Effector memory CD8-positive, alpha-beta T cell (primary cell): ENCODE measurements at places on chromosomes 2 and 18.

GRCh38 chr2:23286758-23287704, 97.9 kb upstream of the KLHL29 start:
- no peak for DNase-seq

GRCh38 chr2:159637240-159637639, 20.9 kb upstream of the BAZ2B start:
- DNase-seq = no peak

DNA sequence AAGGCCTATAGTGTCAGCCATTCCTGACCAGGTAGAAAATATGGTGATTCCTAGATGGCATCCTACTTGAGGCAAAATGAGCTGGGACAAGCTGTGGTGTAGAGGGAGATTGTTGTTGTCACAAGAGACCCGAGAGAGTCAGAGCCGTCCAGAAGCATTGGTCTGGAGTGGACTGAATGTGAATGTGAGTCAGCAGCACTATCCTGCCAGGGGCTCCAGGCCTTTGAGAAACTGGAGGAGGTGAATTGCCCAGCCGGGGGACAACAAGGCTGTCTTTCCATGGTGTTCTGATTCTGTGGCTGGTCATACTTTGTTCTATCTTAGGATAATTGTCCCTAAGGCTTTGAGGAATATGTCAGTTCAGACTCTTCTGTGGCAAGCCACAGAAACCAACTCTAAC, 29.4 kb upstream of the EIF2AK3 start:
- DNase-seq = no peak

GRCh38 chr2:174059884-174060244, 94.7 kb upstream of the SP3 start:
- DNase-seq = no peak

DNA sequence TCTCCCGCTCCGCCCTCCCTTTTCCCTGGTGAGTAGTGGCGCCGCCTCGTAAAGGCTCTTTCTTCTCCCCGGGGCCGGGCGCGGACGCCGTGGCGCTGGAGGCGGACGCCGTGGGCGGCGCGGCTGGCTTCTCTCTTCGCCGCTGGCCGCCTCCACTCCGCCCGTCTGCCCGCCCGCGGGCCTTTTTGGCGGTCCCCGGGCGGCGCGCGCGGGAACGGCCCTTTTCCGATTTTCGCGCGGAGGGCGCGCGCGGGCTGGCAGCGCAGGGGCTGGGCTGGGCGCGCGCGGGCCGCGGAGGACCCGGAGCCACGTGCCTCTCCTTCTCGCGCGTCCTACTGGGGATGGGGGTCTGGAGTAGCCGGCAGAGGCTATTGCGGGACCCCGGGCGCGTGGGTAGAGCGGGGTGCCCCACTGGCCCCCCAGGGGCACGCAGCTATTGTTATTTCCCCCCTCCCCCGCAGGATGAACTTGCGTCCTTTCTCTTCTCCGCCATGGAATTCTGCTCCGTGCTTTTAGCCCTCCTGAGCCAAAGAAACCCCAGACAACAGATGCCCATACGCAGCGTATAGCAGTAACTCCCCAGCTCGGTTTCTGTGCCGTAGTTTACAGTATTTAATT, 472 bp downstream of the SLC20A1 start:
- DNase-seq = no peak

DNA sequence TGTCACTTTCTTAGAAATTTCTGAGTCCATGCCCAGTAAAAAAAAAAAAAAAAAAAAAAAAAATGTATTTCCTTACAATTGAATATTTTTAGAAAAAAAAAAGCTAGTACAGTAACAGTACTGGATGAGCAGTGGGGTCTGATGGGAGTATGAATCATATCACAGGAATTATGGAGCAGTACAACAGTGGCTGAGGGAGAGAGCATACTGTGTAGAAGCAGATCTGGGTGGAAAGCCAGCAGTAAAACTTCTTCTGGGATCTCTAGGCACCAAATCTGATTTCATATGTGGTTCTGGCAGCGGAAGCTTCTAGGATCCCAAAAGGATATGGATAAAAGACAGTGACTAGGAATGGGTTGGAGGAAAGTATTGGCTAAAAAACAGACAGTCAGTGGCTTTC, 414.9 kb upstream of the FSHR start:
- no peak for DNase-seq

- DNase-seq = no peak
These were observed 27.3 kb downstream of the PDIA6 start for GRCh38 chr2:10785260-10785659.

- DNase-seq = no peak
These were observed 89.6 kb downstream of the GCA start for GRCh38 chr2:162433491-162433890.

DNA sequence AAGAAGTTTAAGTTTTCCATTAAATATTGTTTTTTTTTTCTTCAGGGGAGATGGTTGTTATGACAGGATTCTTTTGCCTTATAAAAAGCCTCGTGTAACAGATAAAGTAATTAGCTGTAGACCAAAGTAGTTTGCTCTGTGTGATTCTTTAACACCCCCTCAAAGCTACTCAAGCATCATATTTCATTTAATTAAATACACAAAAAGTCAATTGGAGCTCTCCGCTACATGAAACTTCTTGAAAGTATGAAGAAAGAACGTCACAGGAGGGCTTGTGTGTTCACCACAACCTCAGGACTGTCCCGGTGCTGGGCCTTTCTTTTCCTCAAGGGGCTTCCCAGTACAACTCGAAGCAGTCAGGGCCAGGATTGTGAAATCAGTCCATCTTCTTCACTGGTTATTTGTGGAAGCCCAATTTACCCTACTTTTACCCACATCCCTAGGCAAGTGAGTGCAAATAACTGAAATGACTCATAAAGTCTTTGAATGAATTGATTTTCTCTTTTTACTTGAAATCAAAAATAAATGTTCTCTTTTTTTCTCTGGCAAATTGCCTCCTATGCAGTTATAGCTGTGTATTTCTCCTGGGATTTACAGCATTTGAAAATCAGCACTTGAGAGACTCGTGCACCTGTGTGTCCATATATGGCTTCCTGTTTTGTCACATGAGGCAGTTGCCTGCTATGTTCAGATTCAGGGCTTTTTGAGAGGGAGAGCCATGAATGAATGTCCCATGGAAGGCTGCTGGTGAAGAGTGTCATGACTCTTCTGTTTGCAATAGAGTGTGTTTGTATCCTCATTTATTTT, 48.6 kb downstream of the LINC00305 start:
- no peak for DNase-seq

- no peak for DNase-seq
These were observed 413.8 kb downstream of the FBXO15 start for GRCh38 chr18:73733806-73734314.

GRCh38 chr2:181169503-181169902, 189.1 kb downstream of the UBE2E3 start:
- no peak for DNase-seq

DNA sequence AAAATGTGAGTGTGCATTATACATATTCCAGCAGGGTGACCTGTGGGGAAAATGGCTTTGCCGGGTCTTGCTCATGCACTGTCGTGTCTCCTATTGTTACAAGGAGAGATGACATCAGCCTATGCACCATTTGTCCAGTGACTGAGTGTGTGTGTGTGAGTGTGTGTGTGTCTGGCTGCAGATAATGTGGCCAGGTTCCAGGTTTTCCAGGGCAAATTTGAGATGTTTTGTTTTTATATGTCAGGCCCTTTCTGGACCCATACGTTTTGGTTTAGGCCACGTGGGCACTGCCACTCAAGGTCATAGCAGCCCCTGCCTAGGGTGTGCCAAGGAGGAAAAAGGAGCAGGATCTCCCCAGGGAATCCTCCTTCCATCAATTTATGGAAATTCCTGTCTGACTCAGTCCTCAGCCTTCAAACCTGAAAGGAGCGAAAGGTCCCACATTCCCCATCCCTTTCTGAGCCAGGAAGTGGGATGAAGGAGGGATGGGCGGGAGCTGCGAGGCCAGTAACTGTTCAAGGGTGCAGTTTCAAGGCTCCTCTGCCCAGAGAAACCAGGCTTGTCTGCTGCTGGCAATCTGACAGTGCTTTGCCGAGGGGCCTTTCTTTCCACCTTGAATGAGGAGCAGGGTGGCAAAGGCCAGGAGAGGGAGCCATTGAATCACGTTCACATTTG, 93.0 kb upstream of the SMAD2 start:
- DNase-seq = no peak

DNA sequence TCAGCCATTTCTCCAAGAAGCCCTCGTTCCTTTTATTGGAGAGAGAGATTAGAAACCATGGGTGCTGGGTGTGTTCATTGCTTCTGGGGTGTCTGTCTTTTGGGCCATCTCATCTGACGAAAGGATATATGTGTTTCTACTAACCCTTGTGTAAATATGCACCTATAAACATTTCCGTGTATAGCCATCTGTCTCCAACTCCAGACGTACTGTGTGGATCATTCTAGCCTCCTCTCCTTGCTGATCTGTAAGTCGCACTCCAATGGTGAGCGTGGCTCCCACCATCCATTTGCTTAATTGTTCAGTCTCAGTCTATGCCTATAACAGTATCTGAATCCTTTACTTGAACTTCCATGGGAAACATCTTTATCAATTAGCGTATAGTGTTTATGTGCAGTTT, 1.8 kb downstream of the RBFA start:
- no peak for DNase-seq

GRCh38 chr2:197011801-197012641, 85.5 kb upstream of the PGAP1 start:
- DNase-seq = no peak

- no peak for DNase-seq
These were observed 8.7 kb upstream of the AGFG1 start for GRCh38 chr2:227462972-227463931.

DNA sequence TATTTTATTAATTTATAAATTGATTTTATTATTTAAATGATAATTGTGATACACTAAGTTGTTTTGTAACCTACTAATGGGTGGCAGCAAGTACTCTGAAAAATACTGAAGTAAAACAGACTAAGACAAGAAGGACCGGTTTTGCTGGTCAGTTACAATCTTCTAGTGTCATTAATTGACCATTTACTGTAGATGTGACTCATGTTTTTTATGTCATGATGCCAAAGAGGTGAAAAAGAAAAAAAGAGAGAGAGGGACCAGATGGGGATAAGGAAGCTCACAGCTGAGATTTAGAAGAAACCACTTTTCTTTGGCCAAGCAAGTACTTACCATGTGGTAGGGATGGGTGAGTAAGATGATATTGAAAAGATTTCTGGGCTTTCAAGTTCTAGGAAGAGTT, 955.8 kb upstream of the LRRTM1 start:
- no peak for DNase-seq

- no peak for DNase-seq
These were observed 233.8 kb downstream of the LDLRAD4 start for GRCh38 chr18:13452388-13452811.

DNA sequence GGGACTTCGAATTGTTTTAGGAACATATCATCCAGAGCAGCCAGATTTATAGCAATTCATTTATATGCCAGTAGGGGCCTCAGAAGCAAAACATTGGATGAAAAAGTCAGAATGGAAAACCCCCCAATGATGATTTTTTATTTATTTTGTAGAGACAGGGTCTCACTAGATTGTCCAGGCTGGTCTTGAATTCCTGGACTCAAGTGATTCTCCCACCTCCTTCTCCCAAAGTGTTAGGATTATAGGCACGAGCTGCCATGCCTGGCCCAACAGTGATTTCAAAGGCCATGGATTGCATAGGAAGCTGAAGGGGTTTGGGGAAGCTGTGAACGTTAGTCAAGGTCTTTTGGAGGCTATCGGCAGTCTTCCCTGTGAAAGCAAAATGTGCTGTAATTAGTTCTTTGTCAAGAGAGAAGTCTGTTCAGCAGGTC, 21.9 kb upstream of the MCFD2 start:
- no peak for DNase-seq

DNA sequence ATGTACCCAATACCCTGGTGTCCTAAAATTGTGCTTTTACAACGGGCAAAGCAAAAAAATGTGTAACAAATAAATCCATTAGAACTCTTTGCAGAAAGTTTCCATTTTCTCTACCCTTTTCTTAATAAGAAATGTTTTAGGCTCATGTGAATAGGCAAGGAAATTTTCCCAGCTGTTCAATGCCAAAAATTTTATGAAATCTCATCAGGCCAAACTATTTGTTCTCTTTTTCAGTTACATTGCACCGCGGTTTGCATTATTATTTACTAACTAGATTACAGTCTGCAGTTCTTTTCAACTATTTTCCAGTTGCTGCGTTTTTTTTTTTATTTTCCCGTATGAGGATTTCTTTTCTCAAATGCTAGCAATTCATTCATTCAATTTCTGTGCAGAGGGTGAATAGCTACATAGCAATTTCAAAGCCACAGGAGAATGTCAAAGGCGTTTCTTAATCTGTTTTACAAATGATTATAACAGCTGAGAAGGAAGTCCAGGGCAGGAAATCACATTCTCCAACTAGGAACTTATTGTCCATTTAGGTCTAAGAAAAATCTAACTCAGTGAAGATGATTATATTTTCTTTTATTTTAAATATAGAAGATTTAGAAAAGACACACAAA, 367.5 kb upstream of the MMADHC start:
- DNase-seq = no peak
